ENCODE measurements at places on chromosomes 7 and 10. TPM values are rescaled to one million over a fixed set of nuclear protein-coding genes. Genes with fewer than 3 reads are reported as not detected.

GRCh38 chr10:11425296-11425610 is 186.2 kb downstream of the USP6NL start:
- peak; percentile 93 for DNase-seq

DNA sequence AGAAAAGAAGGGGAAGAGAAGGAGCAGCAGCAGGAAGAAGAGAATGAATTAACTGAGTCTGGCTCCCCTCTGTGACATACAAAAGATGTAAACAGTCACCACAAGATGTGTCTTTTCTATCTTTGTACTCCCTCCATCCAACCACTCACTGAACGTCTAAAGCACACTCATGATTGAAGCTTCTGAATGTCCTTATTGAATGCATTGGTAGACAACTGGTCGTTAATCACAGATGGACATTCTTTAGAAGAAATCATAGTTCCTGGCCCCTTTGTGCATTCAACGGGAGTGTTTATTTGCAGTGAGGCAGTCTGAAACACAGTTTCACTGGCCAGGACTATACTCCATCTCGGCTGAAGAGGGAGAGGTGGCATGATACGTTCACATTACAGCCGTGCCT is 206.3 kb upstream of the KMT2E start:
- no peak for DNase-seq

Gene GSTO1
- total RNA-seq = 248 TPM

Gene SPDYE6
- not detected for total RNA-seq

DNA sequence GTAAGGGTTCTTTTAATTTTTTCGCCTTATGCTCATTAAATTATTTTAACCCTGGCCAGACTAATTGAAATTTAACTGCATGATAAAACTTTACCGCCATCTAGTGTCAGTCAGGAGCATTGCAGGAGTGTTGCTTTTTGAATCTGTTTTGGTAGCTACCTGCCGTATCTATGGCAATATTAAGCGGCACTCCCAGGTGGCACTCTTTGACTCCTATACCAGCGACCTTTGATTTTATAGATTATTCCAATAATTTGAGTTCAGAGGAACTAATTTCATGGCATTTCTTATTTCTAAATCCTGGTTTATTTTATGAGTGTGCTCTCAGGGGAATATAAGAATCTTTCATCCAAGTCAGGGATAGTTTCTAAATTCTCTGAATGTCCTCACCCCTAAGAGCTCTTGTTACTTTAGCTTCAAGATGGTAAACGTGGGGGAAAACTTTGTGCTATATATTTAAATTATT is 198.9 kb downstream of the REEP3 start:
- DNase-seq = peak; percentile 55

DNA sequence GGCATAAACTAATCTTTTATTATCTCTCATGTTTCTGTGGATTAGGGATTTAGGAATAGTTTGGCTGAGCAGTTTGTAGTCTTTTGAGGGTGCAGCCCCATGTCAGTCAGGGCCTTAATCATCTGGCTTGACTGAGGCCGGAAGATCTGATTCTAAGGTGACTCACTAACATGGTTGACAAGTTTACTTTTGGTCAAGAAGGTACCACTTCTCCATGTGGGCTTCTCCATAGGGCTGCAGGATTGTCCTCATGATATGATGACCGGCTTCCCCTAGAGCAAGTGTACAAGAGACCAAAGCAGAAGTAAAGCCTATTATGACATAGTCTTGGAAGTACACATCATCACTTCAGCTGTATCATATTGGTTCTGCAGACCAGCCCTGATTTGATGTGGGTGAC is 45.9 kb upstream of the OIT3 start:
- DNase-seq = peak; percentile 31

DNA sequence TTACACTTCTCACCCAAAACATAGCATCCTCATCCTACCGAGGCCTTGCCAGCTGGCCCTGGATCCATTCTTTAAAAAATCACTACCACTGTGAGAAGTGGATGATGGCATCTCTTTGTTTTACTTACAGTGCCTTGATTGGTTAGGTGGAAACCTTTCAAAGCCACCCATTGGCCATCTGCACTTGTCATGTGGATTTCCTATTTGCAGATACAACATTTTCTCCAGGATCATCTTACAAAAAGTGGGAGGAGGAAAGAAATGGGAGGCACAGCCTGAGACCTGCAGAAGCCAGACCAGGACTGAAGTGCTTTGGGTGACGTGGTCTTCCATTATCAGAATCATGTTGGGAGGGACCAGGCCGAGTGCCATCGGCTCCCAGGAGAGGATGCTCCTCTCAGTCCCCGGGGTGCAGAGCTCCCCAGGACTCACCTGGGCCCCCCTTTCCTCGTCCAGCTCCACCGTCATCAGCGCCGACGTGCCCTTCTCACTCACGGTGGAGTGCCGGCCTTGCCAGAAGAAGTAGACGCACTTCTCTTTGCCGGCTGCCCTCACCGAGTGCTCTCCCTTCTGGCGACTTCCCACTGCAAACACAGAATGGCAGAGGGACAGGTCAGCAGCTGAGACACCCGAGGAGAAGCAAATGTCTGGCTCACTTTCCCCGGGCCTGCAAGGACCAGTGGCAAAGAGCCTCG is 161.2 kb downstream of the SVIL start:
- no peak for DNase-seq

Gene COL26A1
- not detected for total RNA-seq

DNA sequence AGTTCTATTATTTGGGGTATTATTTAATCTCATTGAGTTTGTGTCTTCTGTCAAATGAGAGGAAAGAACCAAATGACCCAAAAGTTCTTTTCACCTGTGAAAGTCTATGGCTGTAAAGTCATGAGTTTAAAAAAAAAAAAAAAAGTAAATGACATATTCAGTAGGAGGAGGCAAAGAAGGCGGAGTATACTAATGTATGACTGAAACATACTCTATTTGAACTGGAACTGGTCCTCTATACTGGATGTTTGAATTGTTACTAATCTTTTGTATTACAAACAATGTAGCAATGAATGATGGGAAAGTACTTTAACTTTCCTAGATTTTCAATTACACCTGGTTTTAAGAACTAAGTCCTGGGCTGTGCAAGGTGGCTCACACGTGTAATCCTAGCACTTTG is 24.9 kb upstream of the GSAP start:
- no peak for DNase-seq

Gene ANKRD1
- total RNA-seq = 251 TPM

DNA sequence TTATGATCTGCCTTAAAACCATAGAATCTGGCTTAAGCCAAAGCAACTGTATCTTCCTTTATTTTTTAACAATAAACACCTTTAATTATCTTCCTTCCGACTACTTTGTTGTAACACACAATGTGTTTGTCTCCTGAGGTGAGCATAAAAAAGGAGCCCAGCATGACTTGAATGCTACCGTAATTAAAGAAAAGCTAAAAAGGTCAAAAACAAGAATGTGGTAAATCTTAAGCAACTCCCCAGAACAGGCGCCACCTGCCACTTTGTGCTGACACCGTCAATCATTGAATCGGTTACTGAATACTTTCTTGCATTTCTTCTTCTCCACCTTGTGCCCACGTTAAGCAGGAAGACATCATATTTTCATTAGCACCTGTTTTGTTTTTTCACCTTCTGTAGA is 569.9 kb upstream of the C7orf33 start:
- DNase-seq = no peak

- DNase-seq = no peak
Measured at GRCh38 chr10:52659085-52659484, 113.5 kb downstream of the MBL2 start.

DNA sequence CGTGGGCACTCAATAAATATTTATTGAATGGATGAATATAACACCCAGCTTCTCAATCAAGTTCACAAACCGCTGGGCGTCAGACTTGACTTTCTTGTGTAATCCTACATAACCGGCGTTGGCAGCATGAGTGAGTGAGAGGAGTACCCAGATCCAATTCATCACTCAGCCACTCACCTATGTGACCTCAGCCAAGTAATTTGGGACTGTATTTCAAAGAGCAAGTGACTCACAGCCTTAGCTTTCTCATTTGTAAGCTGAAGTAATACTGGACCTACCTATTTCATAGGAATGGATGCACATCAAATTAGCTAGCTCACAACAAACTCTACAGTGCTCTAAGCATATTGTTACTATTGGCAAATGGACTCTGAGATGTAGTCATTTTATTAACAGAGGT is 53.8 kb upstream of the FAM204A start:
- no peak for DNase-seq

Gene LEP
- total RNA-seq = not detected

DNA sequence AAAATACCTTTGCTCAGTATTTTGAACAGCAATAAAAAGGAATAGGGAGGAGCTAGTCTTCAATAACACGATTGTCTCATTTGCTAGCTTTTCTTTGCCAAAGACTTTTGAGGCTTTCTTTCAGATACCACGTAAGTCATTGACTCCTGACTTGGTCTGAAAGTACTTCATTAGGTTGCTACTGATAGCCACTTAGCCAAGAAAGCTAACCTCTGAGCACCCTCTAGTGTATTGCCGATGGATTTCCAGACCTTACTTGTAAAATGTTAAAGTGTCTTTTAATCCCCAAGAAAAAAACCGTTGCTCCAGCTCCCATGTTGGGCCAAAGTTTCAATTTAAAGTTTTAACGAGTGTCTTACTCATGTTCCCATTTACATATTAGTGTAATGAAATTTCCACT is 63.4 kb upstream of the STRIP2 start:
- no peak for DNase-seq
